SK-N-DZ (cell line): ENCODE measurements at places on chromosomes 11 and 22.

DNA sequence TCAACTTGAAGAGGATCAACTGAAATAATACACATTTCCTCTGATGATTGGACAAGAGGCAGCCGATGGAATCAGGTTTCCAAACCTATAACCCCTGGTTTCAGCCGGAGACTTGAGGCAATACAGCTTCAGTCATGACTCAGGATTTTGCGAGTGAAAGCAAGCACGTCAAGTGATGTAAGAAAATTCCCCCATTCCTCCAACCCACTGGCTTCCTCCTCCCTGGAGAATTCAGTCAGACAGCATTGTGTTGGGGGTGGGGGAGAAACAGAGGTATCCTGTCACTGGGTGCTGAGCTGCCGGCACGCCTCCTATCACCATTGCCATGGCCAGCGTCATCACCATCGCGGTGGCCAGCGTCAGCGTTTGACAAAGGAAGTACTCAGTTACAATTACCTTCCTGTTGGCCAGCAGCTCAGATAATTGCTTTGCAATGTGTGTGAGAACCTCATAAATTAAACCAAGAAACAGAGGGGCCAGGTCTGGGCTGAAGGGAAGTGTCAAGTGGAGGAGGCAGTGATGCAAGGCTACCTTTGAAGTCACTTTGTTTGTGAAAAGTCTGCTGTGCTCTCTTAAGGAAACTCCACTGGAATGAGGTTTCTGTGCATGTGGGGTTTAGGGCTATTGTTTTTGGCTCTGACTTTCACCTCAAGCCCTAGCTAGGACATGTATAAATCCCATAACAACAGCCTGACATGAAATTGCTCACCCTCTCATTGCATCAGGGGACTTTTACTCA is 50.2 kb downstream of the LIF start:
- no peak for DNase-seq

GRCh38 chr11:60469723-60470122 is 14.1 kb downstream of the MS4A1 start:
- DNase-seq, result no peak

GRCh38 chr22:43957871-43958270 is 2.6 kb downstream of the SAMM50 start:
- no peak for DNase-seq

GRCh38 chr11:76704171-76704948 is 33.8 kb upstream of the LRRC32 start:
- DNase-seq, result no peak

- peak; percentile 68 for DNase-seq
Observed at GRCh38 chr11:68297812-68298658, 14.4 kb upstream of the LRP5 start.
